Caco-2 (cell line): ENCODE measurements at places on chromosomes 6 and 20.

GRCh38 chr20:53208110-53208832 is 236.1 kb downstream of the TSHZ2 start:
- DNase-seq, result peak; percentile 21

GRCh38 chr6:85576476-85576875 is 17.2 kb downstream of the SNX14 start:
- DNase-seq, result no peak

- no peak for DNase-seq
Measured at GRCh38 chr6:161439093-161439492, 165.2 kb upstream of the AGPAT4 start.

- no peak for DNase-seq
Measured at GRCh38 chr6:157116426-157116825, 206.9 kb downstream of the TMEM242 start.

DNA sequence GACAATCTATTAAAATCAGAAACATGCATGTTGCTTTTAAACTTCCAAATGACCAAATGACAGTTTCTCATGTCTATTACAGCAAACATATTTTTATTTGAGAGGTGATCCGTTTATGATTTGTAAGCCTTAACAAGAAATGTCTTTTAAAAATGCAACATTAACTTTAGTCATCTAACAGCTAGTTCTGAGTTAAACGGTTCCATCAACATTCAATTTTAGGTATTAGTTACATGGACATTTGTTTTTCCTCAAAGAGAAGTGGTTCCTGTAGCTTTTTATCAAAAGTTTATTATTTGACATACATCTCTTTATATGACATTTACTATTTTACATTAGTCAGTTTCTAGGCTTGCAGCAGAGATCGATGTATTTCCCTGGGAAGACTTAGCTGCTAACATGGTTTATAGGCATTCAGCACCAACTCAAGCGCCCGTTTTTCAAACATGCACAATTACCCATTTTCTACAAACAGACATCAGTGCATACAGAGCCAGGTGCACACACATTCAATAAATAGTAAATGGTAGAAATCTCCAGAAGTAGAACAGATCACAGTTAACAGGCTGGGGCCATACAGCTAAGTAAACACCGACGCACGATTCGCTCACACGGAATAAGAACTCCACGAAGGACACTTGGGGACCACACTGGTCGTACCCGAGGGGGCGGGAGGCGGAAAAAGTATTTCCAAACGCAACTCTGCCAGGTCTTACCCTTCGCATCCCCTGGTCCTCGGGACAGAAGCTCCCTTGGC is 882 bp downstream of the CNR1 start:
- no peak for DNase-seq

GRCh38 chr6:127111526-127111925 is 6.9 kb upstream of the RSPO3 start:
- DNase-seq, result no peak

GRCh38 chr20:63070771-63071540 is 64.2 kb upstream of the BHLHE23 start:
- peak; percentile 34 for DNase-seq

GRCh38 chr6:158832026-158832425 is 12.9 kb upstream of the EZR start:
- no peak for DNase-seq

GRCh38 chr6:38786486-38786885 is 71.4 kb downstream of the DNAH8 start:
- DNase-seq, result no peak

- no peak for DNase-seq
Measured at GRCh38 chr6:34574647-34575293, 18.6 kb upstream of the SPDEF start.

GRCh38 chr20:59078231-59078630 is 35.6 kb upstream of the PRELID3B start:
- DNase-seq, result no peak

DNA sequence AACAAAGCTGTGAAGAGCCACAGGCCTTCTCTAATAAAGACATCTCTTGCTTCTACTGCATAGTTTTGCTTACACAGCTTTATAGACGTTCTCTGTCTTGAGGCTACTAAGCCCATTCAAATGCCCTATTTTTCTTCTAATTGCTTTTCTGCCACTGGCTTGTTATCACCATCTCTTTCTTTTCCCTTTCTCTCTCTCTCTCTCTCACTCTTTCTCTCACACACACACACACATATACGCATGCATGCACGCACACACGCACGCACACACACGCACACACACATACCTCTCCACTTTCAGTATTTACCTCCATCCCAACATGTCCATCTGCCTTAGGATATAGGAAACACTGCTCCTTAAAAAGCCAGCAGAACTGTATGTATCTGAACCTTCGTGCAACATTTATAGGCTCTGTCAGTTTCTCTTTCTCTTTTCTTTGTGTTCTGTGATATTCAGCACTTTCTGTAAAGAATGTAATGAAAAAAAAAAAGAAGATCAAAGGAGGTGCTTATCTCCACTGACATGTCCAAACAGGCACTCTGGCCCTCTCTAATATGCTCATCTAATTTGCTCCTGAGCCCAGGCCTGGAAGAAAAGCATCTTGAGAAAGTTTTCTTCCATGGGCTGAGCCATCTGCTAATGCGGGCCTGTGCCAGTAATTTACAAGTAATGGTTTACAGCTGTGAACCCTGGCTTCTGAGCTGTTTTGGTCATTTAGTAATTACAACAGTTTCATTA is 1046.7 kb upstream of the MAP3K7 start:
- no peak for DNase-seq

GRCh38 chr6:112383191-112383590 is 36.1 kb downstream of the RFPL4B start:
- no peak for DNase-seq
